ENCODE measurements at places on chromosomes 4 and X.

GRCh38 chr4:13911256-13911655, 283.7 kb upstream of the BOD1L1 start:
- DNase-seq, result no peak
- no peak overlapping the region for H3K4me3 ChIP-seq
- no peaks in the 10 kb centered on the region for H3K36me3 ChIP-seq
- H3K27ac ChIP-seq, result no peak overlapping the region

- H3K36me3 ChIP-seq, result peaks cover 12% of the 10 kb centered on the region
- DNase-seq, result no peak
- peaks cover 40% of the 10 kb centered on the region for H3K4me1 ChIP-seq
- H3K27ac ChIP-seq, result no peak overlapping the region
- no peaks in the 10 kb centered on the region for H3K27me3 ChIP-seq
Observed at GRCh38 chr4:102825261-102826091, 1.9 kb downstream of the UBE2D3 start.

DNA sequence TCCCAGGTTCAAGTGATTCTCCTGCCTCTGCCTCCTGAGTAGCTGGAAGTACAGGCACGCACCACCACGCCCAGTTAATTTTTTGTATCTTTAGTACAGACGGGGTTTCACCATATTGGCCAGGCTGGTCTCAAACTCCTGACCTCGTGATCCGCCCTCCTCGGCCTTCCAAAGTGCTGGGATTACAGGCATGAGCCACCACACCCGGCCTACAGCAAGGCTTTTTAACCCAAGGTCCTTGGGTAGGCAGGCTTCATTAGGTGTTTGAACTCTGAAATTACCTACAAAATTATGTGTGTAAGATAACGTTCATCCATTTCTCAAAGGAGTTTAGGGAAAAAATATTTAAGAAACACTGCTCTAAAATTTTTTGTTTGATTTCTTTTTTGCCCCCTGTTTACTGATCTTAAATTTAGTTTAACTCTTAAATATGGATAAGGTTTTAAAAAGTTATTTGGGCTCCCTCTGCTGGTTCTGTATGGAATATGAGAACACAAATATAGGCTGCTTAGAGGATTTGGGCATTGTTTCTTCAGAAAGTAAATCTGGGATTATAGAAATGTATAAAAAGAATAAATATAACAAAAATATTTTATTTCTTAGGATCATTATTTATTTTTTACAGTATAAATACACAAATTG, 92.8 kb downstream of the CBR4 start:
- H3K36me3 ChIP-seq, result peaks cover 2% of the 10 kb centered on the region
- H3K4me3 ChIP-seq, result no peak overlapping the region
- H3K27ac ChIP-seq, result no peak overlapping the region
- DNase-seq, result no peak
- H3K4me1 ChIP-seq, result no peaks in the 10 kb centered on the region
- H3K27me3 ChIP-seq, result no peaks in the 10 kb centered on the region

- no peak overlapping the region for H3K27ac ChIP-seq
- no peaks in the 10 kb centered on the region for H3K4me1 ChIP-seq
- no peaks in the 10 kb centered on the region for H3K27me3 ChIP-seq
- DNase-seq, result no peak
- no peaks in the 10 kb centered on the region for H3K36me3 ChIP-seq
Observed at GRCh38 chr4:160371446-160371845, 1268.6 kb downstream of the RAPGEF2 start.

All from central memory CD8-positive, alpha-beta T cell (primary cell).